HT1080 (cell line): ENCODE measurements at places on chromosomes 2 and 18.
A peak's percentile ranks its signal among the peaks of the same experiment; 100 is the strongest.

- DNase-seq, result no peak
Measured at GRCh38 chr18:50424877-50425690, 50.2 kb downstream of the SKA1 start.

DNA sequence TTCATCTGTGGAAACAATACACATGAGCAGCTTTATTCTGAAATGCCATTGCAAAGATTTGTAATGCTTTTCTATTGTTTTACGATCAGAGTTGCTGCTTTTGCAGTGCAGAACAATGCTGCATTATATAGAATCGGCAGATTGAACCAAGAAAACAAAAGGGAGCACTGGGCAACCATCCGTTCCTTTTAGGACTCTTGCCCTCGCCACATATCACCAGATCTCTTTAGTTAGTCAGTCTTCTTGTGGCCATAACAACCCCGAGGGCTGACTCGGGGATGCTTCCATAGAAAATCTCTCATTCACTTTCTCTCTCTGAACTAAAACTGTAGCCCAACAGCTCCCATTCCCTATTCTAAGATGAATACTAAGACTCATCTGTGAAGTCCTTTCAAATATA, 340.4 kb downstream of the NRXN1 start:
- peak; percentile 1 for DNase-seq

GRCh38 chr18:10860382-10860781, 289.0 kb downstream of the PIEZO2 start:
- no peak for DNase-seq

DNA sequence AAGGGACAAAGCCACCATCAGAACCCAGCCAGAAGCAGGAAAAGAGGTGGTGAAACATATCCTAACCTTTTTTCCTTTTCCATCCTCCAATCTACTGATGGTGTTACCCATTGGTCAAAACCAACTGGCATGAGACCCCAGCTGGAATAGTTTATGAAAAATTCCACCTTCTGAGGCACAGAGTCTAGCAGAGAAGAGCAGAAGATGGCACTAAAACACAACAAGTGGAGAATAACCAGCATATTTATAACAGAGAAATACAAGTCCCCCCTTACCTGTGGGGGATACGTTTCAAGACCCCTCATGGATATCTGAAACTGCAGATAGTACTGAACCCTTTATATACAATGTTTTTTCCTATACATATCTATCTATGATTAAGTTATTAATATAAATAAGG, 4.9 kb upstream of the INPP1 start:
- DNase-seq, result no peak

DNA sequence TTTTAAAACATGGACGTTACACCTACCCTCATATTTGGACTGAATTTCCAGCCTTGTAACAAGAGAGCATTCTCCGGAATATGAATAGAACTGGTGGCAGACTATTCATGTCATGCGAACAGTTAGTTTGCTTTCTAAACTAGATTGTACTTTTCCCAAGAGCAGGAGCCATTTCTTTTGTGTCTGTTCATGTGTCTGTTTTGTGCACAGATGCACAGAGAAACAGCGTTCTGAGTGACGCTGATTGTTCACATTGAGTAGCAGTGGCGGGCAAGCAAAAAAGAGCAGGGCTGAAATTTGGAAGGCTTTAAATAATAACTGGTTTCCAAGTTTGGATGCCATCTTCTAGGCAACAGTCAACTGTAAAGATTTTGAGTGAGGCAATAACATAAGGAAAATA, 200.3 kb downstream of the NRXN1 start:
- DNase-seq, result no peak

- DNase-seq, result peak; percentile 10
Measured at GRCh38 chr2:53633441-53633840, 134.2 kb upstream of the CHAC2 start.

DNA sequence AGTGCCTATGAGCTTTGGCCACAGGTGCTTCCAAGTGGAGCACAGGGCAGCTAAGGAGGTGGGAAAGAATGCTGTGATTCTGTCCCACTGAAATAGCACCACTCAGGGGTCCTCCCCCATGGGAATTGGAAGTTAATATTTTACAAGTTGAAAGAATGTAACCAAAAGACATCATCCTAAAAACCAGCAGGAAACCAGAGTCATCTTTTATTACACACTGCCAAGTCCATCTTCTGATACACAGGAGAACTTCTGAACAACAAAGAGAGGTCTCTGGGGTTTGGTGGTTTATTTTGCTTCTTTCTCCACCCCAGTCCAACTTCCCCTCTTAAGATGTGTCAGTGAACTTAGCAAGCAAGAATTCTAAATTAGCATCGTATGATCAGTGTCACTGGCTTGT, 47.7 kb downstream of the COLEC12 start:
- DNase-seq, result no peak

DNA sequence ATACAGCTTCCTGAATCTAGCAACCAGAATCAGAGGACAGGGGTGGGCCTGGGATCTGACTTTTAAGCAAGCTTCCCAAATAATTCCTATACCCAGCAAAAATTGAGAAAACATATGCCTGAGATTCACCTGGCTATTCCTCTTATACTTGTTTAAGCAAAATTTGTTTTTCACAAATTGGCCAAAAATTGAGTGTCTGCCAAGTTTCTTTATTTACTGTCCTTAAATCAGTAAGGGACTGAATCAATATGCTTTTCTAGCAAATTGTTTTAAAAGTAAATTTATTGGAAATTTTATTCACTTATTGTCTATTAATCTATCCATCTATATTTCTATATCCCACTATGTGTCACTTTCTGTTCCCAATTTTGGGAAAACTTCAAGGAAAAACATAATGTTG, 337.0 kb upstream of the ZNF804A start:
- no peak for DNase-seq

DNA sequence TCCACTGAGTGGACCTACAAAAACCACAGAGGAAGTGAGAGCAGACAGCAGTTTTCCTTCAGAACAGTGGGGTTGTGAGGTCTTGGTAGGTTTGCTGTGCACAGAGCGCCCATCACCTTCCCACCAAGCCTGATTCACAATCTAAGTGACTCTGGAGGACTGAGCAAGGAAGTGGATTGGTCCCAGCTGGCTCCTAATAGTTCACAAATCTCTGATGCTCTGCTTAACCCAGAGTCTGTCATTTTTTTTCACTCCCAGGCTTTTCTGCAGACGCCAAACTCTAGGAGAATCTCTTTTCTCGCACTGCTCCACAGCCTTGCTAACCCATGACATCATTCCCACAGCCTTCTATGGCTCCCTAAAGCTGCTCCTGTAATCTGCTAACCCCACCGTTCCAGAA, 280.4 kb downstream of the C1D start:
- peak; percentile 24 for DNase-seq

GRCh38 chr2:157413326-157414035, 30.4 kb downstream of the CYTIP start:
- no peak for DNase-seq
